Stimulated activated CD4-positive, alpha-beta T cell treated with anti-CD3 and anti-CD28 coated beads, Interleukin-4, amount 100 ng/mL, for 4 hours (primary cell): ENCODE measurements at places on chromosomes 11 and 22.

DNA sequence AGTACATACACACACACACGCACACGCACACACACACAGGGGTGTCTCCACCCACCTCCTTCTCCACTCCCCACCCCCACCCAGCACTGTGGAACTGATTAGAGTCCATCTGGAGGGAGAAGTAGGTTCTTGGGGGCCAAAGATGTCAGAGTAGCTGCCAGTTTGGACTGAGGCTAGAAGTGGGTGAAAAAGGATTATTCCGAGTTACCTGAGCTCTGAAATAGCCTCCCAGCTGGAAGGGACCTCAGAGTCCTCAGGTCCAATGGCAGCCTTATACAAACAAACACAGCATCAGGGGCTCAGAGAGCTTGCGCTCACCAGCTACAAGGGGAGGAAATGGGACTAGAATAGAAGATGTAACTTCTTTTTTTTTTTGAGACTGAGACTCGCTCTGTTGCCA lies 20.8 kb downstream of the IL10RA start:
- DNase-seq = no peak

DNA sequence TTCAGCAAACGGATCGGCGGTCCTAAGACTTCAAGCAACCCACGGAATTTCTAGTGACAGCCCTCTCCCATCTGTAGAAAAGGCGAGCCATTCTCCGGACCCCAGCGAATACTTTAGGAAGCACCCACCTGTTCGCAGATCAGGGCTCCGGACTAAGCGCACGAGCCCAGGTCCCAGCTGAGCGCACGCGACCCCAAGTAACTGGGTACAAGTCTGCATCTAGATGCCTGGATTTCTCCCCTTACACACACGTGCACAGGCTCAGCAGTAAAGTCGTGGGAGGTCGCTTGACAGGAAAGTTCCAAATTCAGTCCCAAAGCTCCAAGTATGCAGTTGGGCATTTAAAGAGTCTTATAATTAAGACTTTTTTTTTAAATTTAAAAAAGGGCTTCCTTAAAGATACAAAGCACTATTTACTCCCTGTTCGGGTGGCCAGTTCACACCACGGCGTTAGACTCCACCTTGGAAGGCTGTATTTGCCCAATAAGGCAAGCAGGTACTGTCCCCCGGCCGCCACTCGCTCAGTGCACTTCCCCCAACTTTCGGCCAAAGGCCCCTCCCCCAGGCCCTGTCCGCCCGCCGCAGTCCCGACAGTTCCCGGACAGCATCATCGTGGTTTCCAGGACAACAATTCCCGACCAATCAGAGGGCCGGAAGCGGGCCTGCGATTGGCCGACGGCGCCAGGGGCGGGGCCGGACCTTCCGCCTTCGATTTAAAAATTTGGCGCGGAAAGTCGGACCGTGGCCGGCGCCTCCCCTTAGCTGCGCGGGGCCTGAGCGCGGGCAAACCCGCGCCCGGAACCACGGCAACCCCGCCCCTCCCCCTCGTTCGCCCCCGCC lies at the start of gene E2F8:
Gene E2F8 (minus strand): TSS at position 526 of the 840 bp plus-strand sequence. CDS start 824 bp downstream, outside the sequence.
- peak; percentile 80 for DNase-seq

DNA sequence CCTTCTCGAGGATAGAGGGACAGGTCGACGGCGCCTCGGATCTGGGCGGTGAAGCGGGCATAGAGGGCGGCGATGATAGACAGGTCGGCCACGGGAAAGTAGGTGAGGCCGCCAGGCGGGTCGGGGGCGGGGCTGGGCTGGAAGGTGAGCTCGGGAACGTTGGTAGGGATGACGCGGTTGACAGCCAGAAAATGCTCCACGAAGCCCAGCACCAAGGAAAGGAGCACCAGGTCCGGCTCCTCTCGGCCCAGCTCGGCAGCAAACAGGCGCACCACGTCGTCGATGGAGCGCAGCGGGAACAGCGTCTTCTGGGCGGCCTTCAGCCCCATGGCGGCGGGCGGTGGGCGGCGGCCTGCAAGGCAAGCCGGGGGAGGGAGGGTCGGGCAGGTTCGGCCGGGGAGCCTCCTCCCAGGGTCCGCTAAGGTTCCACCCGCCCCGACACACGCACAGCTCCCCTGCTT lies 540 bp downstream of the MEN1 start:
- peak; percentile 9 for DNase-seq

DNA sequence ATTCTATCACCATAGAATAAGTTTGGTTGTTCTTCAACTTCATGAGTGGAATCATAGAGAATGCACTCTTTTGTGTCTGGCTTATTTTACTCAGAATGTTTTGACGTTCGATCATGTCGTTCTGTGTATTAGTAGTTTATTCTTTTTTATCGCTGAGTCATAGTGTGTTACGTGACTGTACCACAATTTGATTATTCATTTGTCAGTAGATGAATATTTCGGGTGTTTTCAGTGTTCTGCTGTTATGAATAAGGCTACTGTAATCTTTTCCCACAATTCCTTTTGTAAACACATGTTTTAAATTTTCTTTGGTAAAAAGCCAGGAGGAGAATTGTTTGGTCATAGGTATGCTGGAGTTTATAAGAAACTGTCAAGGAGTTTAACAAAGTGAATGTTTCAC lies 279.9 kb upstream of the B3GAT1 start:
- no peak for DNase-seq

DNA sequence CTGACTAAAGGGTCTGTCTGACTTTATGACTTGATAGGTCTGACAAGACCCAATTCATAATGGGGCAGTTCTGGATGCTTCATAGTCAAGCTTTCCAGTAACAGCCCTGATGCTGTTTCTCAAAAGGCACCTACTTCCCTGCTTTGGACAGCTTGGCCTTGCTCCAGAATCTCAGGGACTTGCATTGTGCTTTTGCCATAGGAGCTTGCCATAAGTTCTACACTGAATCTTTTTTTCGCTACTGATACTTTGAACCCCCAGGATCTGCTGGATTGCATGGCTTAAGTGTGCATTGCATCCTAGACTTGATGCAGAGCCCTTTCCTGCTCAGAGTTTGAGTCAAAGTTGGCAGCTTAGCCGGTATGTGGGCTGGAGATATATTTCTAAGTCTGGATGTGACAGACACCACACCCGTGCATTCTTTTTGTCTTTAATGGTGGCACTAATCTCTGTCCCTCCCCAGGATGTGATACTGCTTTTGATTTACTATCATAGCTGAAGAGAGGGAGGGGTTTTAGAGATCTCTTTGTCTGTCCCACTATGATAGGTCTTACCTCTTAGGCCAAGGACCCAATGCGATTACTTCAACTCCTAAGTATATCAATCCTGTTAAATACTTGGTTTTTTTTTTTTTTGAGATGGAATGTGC lies 16.9 kb upstream of the SLC3A2 start:
- no peak for DNase-seq

- DNase-seq = no peak
Observed at GRCh38 chr11:25357133-25357532, 860.3 kb downstream of the LUZP2 start.

DNA sequence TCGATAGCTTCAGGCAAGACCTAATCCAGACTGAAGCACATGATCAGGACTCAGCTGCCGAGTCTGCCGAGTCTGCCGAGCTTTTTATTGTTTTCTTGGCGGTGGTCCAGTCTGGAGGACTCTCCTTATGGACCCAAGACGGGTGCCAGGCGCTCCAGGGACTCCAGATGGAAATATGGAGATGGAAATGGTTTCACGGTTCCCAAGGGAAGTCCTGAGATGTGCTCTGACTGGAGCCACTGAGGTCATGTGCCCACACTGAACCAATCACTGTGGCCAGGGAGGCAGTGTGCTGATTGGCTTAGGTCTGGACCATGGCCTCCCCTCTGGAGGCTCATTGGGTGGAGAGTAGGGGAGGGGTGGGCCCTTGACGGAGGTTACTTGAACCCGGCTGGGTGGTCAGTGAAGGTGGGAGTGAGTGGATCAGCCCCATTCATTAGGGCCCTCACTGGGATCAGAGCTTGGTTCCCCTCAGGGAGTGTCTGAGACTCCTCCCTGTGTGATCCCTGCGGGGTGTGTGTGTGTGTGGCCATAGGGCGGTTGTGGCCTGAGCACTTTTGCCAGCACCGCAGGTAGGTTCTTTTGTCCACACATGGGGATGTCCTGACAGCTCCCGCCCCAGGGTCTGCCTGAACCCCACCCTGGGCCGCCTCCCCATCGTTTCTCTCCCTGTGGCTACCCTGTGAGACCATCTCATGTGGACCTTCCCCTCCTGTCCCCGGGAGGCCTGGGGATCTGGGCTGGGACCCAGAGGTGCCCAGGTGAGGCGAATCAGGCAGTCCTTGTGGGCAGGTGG lies 14.0 kb downstream of the RPS6KA4 start:
- DNase-seq = no peak

DNA sequence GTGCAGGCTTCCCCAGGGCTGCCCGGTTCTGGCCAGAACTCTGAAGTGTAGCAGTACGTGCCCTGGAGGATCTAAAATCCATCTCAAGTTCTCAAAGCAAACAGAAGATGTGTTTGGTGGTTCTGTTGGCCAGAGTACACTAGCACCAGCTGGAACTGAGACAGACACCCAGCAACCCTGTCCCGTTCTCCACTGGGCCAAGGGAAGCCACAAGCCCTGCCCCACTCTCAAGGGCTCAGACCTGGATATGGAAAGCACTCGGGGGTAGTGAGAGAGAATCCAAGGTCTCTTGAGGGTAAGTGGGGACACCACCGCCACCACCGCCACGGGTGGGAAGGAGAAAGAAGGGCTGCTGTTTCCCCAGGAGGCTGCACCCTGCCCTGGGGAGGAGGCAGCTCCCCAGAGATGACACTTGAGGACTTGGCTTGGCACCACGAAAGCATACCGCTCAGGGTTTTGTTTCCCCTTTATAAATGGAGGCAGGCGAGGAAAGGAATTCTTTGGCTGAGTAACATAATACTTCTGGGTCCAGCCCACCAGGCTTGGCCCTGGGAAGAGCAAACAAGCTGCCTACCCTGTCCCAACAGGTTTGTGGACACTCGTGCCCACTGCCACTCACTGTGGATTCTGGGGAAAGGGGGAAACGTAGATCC lies 56.1 kb upstream of the POU2AF1 start:
- DNase-seq = no peak

GRCh38 chr11:514606-515005 lies 7.6 kb upstream of the RNH1 start:
- no peak for DNase-seq

GRCh38 chr22:42902875-42903510 lies 45.9 kb upstream of the ARFGAP3 start:
- DNase-seq = no peak

- DNase-seq = no peak
Observed at GRCh38 chr11:44767421-44767820, 40.7 kb downstream of the TSPAN18 start.

DNA sequence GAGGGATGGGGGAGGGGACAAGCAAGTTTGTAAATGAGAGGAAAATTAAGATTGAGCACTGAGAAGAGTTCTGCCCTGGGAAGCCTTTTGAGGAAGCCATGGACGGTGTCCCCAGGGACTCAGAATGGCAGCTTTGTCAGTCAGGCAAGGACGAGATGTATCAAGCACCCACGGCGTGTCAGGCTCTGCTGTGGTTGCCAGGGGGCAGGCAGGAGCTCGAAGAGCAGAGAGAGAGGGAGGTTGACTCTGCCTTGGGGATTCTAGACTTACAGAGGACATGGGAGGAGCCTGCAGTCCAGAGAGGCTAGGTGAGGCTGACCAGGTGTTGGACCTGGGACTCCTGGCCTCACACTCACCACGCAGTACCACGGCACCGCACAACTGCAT lies 29.1 kb upstream of the SYT7 start:
- no peak for DNase-seq

GRCh38 chr22:31474743-31475142 lies 14.9 kb downstream of the EIF4ENIF1 start:
- no peak for DNase-seq

- DNase-seq = no peak
Observed at GRCh38 chr11:134358856-134359490, 27.2 kb downstream of the GLB1L2 start.

DNA sequence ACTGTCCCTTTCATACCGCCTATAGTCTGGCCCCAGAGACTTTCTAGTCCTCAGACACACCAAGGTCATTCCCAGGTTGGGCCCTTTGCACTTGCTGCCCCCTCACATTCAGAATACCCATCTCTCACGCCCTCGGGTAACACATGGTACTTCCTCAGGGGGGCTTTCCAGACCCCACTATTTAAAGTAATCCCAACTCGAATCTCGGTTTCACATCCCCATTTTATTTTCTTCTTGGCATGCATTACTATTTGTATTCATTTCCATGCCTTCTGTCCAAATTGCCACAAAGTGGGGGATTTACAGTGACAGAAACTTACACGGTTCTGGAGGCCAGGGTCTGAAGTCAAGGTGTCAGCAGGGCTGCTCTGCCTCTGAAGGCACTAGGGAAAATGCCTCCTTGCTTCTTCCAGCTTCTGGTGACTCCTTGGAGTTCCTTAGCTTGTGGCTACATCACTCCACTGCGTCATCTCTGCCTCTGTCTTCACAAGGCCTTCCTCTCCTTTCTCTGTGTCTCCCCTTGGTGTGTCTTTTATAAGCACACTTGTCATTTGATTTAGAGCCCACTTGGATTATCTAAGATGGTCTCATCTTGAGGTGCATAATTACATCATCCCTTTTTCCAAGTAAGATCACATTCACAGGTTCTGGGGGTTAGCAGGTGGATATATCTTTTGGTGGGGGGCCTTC lies 15.1 kb downstream of the RCN1 start:
- DNase-seq = no peak

DNA sequence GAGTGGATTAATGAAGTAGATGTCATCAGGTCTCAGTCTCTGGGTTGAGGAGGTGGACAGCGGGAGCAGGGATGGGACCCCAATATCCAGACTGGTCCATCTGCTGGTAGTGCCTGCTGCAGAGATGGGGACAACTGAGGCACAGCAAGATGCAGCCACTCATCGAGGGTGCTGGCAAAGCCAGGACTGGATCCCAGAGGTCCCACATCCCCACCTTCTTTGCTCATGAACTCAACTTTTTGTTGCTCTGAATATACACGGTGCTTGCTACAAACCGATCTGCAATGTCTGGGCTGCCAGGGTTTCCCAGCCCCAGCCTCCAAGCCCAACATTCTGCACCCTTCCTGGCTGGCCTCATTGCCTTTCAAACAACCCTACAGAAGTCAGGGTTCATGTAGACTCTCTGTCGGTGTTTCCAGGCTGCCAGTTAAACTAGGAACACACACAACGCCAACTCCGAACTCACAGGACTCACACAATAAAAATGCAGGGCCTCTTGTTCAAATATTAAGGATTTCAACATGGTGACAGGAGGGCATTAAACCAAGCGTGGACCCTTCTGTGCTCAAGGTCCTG lies 168.2 kb downstream of the MN1 start:
- DNase-seq = no peak

- DNase-seq = no peak
Observed at GRCh38 chr11:113647856-113648255, 58.3 kb downstream of the TMPRSS5 start.

- DNase-seq = peak; percentile 81
Observed at GRCh38 chr11:75384438-75385080, 14.8 kb upstream of the RPS3 start.

- DNase-seq = no peak
Observed at GRCh38 chr11:128904656-128905344, 13.6 kb downstream of the KCNJ5 start.

DNA sequence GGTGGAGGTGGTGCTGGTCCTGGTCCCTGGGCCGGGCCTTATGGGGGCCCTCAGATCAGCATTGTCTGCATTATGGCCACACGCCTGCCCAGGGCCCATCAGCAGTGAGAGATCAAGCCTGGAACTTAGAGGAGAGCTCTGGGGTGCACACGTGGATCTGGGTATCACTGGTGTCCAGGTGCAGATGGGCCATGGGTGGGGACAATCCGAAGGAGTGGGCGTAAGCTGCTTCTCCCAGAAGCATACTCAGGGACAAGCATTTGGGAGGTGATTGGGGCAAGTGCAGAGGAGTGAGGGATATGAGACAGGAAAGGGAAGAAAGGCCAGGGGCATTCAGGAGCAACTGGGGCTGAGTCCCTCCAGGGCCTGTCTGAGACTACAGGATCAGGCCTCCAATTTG lies 84.3 kb downstream of the CSNK2A3 start:
- DNase-seq = no peak

GRCh38 chr11:28877340-28877739 lies 769.2 kb downstream of the METTL15 start:
- DNase-seq = no peak
